Renal pelvis (tissue), 12 donors: ENCODE measurements at places on chromosomes 3 and 15. TPM values are rescaled to one million over a fixed set of nuclear protein-coding genes. Genes with fewer than 3 reads are reported as not detected.

Gene NAALADL2
- polyA plus RNA-seq = 17.7 TPM

Gene TRH
- polyA plus RNA-seq = 0.47 TPM

Gene SMCO1
- polyA plus RNA-seq = not detected

Gene C3orf85
- 18.4 TPM for polyA plus RNA-seq

Gene HAPLN3
- polyA plus RNA-seq = 6.0 TPM

Gene AHSG
- 0.61 TPM for polyA plus RNA-seq

Gene ADGRG7
- polyA plus RNA-seq = 0.25 TPM

Gene PGBD4
- 2.2 TPM for polyA plus RNA-seq

Gene ITIH3
- polyA plus RNA-seq = 5.7 TPM

Gene HTD2
- polyA plus RNA-seq = 12.2 TPM

Gene FANCD2OS
- not detected for polyA plus RNA-seq

Gene GOLGA8S
- 1.6 TPM for polyA plus RNA-seq

Gene ADAMTS7
- 25.2 TPM for polyA plus RNA-seq

Gene DMXL2
- 82.4 TPM for polyA plus RNA-seq

Gene FAM81A
- 26.7 TPM for polyA plus RNA-seq

Gene ATP8B4
- 2.6 TPM for polyA plus RNA-seq

Gene DNAH12
- polyA plus RNA-seq = 1.6 TPM

Gene DNAJA4
- polyA plus RNA-seq = 29.4 TPM

Gene APOD
- polyA plus RNA-seq = 8.2 TPM

Gene ST8SIA2
- 6.0 TPM for polyA plus RNA-seq

Gene SPTSSB
- 3.0 TPM for polyA plus RNA-seq

Gene UCN2
- polyA plus RNA-seq = 0.40 TPM

Gene SEMA6D
- polyA plus RNA-seq = 37.1 TPM

Gene RTP3
- not detected for polyA plus RNA-seq

Gene PARP14
- polyA plus RNA-seq = 16.4 TPM

Gene SERINC4
- 0.47 TPM for polyA plus RNA-seq

Gene TRPM1
- polyA plus RNA-seq = 0.09 TPM

Gene GRK7
- 0.13 TPM for polyA plus RNA-seq

Gene COL6A6
- 1.9 TPM for polyA plus RNA-seq

Gene SLC27A2
- polyA plus RNA-seq = 46.9 TPM

Gene UROC1
- 0.19 TPM for polyA plus RNA-seq

Gene CSTA
- 0.31 TPM for polyA plus RNA-seq
